NCI-H510A (cell line): ENCODE measurements at places on chromosomes 7 and 10.
A peak's percentile ranks its signal among the peaks of the same experiment; 100 is the strongest.

- DNase-seq = no peak
Measured at GRCh38 chr10:107653832-107654287, 489.4 kb upstream of the SORCS1 start.

DNA sequence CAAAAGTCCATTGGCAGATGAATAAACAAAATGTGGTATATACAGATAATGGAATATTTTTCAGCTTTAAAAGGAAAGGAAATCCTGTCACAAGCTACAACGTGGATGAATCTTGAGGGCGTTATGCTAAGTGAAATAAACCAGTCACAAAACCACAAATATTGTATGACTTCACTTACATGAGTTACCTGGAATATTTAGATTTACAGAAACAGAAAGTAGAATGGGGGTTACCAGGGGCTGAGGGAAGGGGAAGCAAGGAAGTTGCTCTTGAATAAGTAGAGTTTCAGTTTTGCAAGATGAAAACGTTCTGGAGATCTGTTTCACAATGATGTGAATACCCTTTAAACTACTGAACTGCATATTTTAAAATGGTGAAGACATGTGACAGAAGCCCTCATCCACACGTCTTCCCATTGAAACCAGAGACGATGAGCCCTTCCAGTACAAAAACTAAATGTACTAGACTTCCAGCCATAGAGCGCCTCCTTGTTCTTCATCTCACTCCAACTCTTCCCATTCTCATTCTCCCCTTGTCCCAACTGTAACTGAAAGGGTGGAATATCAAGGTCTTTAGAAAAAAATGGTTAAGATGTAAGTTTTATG lies 62.4 kb downstream of the MICU1 start:
- no peak for DNase-seq

DNA sequence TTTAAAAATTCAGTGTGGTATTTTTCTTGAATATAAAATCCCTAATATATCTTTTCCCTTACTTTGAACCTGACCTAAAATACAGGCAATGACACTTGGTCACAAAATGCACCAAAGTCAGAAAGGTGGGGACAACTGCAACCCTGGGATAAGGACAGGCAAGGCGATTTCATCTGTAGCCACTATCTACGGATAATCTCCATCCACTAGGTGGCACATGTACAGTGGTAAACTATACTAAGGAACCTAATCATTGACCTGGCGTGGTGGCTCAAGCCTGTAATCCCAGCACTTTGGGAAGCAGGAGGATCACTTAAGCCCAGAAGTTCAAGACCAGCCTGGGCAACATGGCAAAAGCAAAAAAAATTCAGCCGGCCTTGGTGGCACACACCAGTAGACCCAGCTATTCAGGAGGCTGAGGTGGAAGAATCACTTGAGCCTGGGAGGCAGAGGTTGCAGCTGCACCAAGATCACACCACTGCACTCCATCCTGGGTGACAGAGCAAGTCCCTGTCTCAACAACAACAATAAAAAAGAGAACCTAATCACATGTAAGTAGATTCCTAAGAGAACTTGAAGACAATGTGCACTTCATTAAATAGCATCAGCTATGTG lies 98.9 kb downstream of the KMT2C start:
- DNase-seq = peak; percentile 4

DNA sequence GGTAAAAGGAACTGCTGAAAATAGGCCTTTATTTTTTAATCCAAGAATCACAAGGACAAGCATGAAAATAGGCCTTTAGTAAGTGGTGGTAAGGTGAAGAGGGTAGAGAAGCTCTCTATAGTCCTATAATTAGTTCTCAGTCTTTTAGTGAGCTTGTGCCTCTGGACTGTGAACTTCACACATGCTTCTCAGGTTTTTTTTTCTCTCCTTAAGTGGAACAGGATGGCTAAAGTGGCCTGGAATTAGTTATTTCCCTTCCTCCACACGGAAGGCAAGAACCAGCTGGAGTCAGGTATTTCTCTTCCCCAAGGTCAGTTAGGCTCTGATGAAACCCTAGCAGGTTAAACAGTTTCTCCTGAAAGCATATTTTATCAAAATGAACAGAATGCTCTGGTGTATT lies 203.0 kb upstream of the MINDY3 start:
- DNase-seq = no peak

GRCh38 chr7:11474902-11475585 lies 357.0 kb downstream of the THSD7A start:
- no peak for DNase-seq

DNA sequence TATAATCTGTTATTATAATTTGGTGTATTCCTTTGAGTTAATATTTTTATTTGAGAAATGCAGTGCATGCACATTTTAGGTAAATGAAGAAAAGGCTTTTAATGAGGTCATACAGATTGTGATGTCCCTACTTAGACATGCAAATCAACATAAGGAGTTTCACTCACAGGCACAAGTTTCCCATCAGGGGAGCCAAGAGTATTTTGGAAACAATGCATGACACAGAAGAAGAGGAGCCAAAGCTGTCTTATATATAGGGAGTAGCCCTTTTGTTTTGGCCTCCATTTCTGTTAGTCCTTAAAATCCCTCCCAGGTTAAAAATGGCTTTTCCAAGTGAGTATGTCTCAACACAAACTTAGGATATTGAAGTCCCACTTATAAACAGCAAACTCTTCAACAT lies 703.4 kb upstream of the ANKRD30A start:
- DNase-seq = no peak

- no peak for DNase-seq
Measured at GRCh38 chr10:133335246-133336117, 1.2 kb downstream of the CALY start.

GRCh38 chr7:100130608-100131453 lies 4.1 kb downstream of the MBLAC1 start:
- DNase-seq = peak; percentile 24

DNA sequence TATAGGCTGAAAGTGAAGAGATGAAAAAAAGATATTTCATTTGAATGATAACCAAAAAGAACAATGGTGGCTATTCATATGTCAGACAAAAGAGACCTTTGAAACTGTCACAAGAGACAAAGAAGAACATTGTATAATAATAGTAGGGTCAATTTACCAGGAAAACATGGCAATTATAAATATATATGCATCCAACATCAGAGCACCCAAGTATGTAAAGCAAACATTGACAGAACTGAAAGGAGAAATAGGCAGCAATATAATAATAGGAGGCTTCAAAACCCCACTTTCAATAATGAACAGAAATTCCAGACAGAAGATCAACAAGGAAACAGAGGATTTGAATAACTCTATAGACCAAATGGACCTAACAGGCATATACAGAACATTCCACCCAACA lies 876.2 kb downstream of the GRID1 start:
- no peak for DNase-seq

DNA sequence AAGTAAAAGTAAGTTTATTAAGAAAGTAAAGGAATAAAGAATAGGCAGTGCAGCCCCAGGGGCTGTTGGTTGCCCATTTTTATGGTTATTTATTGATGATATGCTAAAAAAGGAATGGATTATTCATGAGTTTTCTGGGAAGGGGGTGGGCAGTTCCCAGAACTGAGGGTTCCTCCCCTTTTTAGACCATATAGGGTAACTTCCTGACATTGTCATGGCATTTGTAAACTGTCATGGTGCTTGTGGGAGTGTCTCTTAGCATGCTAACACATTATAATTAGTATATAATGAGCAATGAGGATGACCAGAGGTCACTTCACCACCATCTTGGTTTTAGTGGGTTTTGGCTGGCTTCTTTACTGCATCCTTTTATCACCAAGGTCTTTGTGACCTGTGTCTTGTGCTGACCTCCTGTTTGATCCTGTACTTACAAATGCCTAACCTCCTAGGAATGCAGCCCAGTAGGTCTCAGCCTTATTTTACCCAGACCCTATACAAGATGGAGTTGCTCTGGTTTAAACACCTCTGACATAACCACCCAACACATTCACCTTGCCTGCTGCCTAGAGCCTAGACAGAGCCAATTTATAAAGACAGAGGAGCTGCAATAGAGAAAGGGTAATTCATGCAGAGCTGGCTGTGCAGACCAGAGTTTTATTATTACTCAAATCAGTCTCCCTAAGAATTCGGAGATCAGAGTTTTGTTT lies 10.9 kb upstream of the ERCC6 start:
- DNase-seq = no peak

DNA sequence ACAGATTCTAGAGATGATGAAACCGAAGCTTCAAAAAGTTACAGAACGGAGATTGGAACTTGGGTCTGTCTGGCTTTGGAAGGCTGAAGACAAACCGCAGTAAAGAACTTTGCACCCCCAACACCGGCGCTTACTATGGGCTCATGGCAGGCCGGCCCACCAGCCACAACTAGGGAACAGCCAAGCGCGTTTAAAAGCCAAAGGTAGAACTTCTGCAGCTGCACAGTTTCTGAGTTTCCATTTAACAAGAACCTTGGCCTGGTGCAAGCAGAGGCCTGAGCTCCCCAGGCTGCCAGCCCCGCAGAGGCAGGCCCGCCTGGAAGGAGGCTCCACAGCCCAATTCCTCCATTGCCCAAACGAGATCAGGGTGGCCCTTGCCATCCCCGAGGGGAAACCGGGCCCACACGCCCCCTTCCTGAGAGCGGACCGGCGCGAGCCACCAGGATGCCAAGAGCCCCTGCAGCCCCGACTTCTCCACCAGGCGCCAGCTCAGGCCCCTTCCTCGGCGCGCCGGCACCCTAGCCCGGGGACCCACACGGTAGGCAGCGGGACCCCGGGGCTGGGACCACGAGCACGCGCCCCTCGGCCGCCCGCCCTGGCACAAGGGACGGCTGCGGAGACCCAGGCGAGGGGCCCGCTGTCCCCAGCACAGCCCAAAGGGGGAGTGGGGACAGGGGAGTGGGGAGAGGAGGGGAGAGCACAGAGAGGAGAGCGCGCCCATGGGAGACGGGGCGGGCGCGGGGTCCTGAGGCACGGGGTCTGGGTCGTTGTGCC lies 566 bp downstream of the MAD1L1 start:
- no peak for DNase-seq

- DNase-seq = no peak
Measured at GRCh38 chr10:48608976-48609375, 4.1 kb upstream of the ARHGAP22 start.

DNA sequence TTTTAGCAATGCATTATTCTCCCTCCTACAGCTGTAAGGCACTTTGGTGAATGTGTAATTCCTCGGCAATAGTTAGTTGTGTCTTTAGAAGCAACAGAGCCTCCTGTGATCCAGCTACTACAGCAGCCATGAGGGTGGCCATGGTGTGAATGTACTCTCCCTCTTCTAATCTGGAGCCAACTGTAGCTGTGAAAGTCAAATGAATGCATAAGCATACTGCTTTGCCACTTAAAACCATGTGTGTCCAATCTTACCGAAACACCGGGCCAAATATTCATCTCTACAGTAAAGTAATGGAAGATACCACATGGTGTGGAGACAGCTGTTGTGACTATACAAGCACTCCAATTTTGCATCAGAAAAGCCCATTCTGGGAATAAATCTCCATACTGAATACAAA lies 195.0 kb downstream of the DNAJC1 start:
- no peak for DNase-seq

DNA sequence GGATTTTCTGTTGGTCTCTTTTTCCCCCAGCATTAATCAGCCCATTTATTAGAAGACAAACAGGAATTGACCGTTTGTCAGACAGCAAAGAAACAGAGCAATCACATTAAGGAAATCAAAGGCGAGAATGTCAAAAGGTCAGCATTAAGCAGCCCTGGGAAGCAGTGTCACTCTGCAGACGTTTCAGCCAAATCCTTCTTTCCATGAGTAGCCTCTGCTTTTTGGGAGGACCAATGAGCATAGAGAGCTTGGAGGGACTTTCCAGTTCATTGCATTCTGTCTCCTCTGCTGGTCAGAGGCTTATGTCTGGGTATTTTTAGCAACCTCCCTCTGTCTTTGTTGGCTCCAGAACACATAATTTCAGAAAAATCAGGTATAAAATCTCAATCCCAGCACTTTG lies 481.4 kb downstream of the GALNT17 start:
- DNase-seq = no peak

DNA sequence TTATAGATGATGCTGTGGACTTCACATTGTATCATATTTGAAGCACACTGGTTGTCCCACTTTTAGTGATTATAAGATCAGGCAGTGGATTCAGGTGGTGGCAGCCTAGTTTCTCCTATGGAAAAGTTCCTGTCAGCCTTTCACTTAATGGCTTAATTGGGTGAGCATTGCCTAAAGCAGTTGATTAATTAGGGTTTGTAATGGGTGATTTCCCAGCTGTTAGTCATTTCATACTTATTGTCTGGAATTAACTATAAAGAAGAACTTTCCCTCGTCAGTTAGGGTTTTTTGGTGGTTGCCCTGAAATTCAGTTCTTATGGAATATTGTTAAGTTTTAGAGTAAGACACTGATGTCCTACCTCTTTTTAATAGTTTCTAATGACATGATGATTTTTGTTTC lies 78.8 kb downstream of the SLC25A40 start:
- DNase-seq = no peak

- DNase-seq = no peak
Measured at GRCh38 chr7:43465581-43466554, 117.0 kb upstream of the STK17A start.

DNA sequence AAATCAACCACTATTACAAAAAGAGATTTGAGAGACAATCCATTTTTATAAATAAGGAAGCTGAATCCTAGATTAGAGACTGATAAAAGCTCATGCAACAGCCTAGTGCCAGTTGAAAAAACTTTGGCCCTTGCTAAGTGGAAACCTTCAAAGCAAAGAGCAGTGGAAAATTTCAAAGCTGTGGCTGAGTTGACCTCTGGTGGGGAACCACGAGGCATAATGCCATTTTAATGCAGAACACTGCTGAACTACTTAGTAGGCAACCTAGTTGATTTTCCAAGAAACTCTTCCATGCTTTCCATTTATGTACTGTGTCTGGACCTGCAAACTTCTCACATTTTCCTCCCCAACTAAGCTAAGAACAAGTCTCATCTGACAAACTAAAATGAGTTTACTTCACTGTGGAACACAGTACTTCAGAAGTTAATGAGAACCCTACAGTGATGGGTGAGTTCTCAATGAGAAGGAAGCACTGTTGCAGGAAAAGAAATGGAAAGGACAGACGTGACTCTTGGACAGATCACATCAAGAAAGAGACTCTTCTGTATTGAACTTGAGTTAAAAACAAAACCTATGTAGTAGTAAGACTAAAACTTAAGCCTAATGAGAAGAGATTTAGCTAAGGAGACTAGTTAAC lies 19.5 kb downstream of the FZD9 start:
- no peak for DNase-seq

GRCh38 chr7:156979711-156980110 lies 30.2 kb downstream of the NOM1 start:
- DNase-seq = no peak

GRCh38 chr10:103638948-103639347 lies 145.4 kb downstream of the NEURL1 start:
- DNase-seq = no peak

DNA sequence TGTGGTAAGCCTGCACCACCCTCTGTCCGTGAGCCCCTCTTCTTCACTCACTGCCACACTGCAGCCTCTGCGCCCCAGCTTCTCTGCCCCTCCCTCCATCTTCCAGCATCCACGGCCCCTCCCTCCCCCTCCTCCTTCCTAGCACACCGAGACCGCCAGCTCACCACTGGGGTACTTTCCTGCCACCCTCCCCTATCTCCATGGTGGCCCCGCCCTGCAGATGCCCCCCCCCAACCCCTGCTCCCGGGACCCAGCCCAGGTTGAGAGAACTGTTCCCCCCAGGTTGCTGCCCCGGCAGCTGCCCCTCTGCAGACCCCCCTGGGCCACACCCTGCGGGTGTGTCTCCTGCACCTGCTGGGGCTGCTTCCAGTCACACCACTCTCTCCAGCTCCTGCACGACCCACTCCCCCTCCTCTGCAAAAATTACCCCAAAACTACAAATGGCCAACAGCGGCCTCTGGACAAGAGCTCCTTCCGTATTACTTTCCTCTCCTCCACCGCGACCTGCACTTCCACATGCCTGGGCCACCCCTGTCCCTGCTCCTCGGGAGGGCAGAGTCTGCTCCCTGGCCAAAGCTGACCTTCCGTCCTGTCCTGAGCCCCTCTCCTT lies 209.2 kb upstream of the PPP2R2D start:
- DNase-seq = no peak
